DMS 273 treated with DMSO at 0.1 percent for 48 hours (cell line): ENCODE measurements at places on chromosomes 4 and X.
A peak's percentile ranks its signal among the peaks of the same experiment; 100 is the strongest.

GRCh38 chr4:88661739-88662138 is 35.9 kb downstream of the NAP1L5 start:
- no peak for DNase-seq

GRCh38 chrX:120000490-120001246 is 57.1 kb upstream of the NKAP start:
- no peak for DNase-seq

- DNase-seq = no peak
Observed at GRCh38 chr4:157372567-157372966, 152.0 kb downstream of the GRIA2 start.

- DNase-seq = no peak
Observed at GRCh38 chr4:142356801-142357200, 489.3 kb downstream of the INPP4B start.

GRCh38 chrX:639151-639550 is 8.6 kb downstream of the SHOX start:
- no peak for DNase-seq

GRCh38 chr4:164807611-164808010 is 53.7 kb downstream of the SMIM31 start:
- no peak for DNase-seq

DNA sequence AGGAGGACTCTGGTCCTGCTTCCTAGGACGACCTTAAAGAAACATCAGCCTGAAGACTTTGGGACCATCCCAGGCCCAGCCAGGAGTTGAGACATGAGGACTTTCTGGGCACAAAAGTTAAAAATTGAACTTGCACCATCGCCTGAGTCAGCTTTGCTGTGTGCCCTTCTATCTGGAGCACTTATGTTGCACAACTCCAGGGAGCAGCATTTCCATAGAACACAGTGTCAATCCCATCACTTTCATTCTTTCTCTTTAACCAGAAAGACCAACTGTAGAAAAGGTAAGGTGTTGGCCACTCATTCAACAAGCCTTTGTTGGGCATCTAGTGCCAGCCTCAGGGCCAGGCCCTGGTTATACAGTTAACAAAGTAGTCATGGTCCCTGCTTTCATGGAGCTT is 8.6 kb upstream of the CLDN24 start:
- DNase-seq = no peak

GRCh38 chrX:106901781-106902219 is 1.3 kb downstream of the RIPPLY1 start:
- no peak for DNase-seq

DNA sequence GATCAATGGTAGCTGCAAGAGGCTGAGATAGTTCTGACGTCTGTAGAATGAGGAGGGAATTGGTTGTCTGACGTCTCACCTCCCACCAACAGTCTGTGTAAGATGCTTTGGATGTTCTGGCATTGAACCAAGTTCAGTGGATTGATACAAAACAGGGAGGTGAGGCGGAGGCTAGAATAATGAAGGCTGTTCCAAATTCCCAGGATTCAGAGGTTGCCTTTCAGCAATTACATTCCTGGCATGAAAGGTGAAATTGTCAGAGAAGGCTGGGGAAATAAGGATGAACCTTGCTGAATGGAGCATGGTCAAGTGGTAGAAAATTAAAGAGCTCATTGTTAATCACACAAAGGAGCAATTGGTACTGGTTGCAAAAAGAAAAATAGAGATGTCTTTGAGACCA is 241.6 kb downstream of the FBXW7 start:
- no peak for DNase-seq

DNA sequence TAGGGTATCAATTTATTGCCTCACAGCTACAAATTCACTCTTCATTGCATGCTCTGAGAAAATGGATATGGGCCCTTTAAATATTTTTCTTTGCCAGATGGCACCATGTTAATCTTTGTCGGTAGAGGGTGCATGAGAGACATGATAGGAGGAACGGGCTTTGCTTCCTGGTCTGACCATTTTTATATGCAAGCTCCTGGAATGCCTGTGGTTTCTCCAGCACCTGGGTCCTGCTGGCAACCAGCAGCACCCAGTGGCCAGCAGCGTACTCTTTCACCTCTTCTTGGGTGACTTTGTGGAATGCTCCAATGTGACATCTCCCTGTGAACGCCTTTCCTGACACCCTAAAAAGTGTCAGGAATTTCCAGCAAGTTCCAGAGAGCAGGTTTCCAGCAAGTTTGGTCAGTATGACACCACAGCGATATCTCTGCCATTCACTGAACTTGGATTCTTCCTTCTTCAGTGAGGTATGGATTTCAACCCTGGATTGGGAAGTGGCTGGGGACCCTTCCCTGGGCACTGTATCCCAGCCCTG is 140.3 kb upstream of the PGRMC2 start:
- DNase-seq = peak; percentile 69

DNA sequence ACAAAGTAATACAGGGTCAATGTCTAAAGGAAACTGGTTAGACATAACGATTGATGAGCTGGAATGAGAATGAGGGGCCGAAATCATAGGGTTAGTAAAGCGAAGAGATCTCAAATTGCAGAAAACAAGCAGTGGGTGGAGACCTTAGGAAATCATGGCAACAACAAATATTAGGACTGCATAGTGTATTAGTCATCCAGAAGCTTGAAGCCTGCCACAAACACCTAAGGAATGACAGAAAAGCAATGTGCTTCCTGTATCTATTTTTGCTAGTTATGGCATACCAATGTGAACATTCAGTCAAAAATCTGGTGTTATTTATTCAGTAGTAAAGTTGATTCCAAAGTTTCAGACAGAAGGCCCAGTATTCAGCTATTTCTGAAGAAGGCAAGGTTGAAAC is 410.9 kb upstream of the CT83 start:
- no peak for DNase-seq

- no peak for DNase-seq
Observed at GRCh38 chrX:45070116-45071007, 130.3 kb downstream of the DIPK2B start.

DNA sequence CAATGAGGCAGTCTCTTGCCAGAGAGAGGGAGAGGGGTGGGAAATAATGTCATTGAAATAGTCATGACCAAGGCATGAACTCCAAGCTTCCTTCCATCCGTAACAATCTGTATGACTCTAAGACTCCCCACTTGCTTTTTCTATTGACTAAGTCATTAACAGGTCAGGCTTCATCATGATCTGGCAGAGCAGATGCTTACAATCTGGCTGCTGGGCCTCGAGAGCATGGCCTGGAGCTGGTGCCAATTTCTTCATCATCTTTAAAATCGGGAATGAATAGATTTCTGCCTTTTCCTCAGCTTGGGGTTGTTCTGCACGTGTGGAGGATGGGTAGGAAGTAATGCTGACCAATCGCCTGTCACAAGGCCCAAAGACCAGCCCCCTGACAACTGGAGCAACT is 280.6 kb upstream of the CLNK start:
- peak; percentile 44 for DNase-seq

DNA sequence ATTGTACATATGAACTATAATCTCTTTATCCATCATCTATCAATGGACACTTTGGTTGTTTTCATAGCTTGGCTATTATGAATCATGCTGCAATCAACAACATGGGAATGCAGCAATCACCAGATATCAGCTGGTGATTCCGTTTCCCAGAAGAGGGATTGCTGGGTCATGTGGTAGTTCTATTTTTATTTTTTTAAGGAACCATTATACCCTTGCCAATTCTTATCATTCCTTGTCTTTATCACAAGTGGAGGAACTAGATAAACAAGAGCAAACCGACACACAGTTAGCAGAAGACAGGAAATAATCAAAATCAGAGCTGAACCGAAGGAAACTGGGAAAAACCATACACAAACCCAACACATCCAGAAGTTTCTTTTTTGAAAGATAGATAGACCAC is 14.5 kb upstream of the LNX1 start:
- DNase-seq = no peak

- DNase-seq = no peak
Observed at GRCh38 chrX:39967348-39967747, 130.4 kb downstream of the BCOR start.

DNA sequence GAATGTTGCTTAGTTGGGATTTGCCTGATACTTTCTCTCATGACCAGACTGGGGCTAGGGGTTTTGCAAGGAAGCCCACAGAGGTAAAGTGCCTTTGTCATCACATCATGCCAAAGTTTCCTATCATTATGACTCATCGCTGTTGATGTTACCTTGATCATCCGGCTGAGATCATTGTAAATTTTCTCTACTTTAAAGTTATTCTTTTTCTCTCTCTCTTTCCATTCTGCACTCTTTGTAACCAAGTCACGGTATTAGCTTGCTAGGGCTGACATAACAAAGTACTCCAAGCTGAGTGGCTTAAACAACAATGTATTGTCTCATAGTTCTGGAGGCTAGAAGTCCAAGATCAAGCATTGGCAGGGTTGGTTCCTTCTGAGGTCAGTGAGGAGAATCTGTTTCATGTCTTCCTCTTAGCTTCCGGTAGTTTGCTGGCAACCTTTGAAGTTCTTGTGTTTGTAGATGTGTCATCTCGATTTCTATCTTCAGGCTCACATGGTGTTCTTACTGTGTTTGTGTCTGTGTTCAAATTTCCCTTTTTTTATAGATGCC is 113.0 kb downstream of the DTHD1 start:
- no peak for DNase-seq

DNA sequence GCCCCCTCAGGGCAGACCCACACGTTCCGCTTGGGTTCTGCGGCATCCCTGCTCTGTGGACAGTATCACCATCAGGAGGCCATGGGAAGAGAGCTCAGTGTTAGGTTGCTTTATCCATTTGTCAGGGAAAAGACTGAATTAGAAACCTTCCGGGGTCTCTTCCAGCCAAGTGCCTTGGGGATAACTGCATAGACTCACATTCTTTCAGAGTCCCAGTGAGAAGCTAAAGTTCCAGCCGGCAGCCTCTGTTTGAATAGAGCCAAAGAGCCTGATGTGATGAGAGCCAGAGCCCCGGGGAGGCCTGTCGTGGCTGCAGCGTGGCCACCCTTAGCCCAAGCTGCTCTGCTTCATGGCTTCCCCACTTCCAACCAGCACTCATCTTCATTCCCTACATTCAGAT is 85.2 kb downstream of the FHDC1 start:
- DNase-seq = no peak

GRCh38 chr4:67141586-67141985 is 403.7 kb downstream of the CENPC start:
- DNase-seq = no peak

- DNase-seq = peak; percentile 13
Observed at GRCh38 chrX:19372170-19372546, 28.4 kb downstream of the PDHA1 start.

- peak; percentile 3 for DNase-seq
Observed at GRCh38 chr4:90328558-90328957, 201.4 kb downstream of the CCSER1 start.

- no peak for DNase-seq
Observed at GRCh38 chrX:153777261-153778090, 3.4 kb upstream of the SRPK3 start.

DNA sequence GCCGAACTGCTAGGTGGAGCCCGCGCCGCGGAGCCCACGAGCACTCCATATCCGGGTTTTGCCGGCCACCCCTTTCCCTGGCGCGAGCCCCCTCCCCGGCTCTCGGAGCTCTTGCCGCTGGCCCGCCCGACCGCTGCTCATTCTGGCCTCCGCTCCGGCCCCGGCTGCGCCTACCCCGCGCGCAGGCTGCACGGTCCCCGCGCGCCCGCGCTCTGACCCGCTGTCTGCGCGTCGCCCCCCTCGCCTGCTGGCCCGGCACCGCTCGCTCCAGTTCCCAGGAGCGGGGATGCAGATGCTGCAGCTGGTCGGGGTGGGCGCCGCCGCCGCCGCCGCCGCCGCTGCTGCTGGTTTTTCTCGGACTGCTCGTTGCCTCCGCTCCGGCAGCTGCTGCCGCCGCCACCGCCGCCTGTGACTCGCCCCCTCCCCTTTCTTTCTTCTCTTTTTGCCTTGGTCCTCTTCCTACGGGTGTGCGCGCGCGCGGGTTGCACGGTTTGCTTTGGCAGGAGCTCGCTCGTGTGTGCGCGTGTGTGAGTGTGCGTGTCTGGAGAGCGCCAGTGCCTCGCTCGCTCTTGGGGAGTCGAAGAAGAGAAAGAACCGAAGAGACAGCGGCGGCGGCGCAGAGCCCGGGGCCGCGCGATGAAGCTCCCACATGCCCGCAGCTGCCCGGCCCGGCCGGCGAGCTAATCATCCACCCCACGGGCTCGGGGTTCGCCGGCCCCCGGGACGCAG is at the start of gene ADGRL3:
Gene ADGRL3 (plus strand): TSS at position 140 of the 729 bp plus-strand sequence.
- DNase-seq = peak; percentile 41

- DNase-seq = no peak
Observed at GRCh38 chr4:42359711-42360110, 37.6 kb upstream of the SHISA3 start.

DNA sequence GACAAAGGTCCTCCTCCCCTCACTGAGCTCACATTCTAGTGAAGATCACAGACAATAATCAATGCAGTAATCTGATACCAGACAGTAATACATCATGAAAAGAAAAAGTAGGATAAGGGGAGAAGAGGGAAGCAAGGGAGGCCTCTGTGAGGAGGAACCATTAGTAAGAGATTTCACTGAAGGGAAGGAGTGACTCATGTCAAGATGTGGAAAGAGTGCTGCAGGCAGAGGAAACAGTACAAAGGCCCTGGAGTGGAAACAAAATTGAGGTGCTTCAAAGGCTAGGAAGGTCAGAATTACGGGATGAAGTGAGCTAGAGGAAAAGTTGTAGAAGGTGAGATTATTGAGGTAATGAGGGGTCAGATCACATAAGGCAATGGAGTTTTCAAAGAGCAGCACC is 38.1 kb downstream of the LAMTOR3 start:
- DNase-seq = no peak

GRCh38 chr4:80229128-80229527 is 31.8 kb downstream of the PRDM8 start:
- no peak for DNase-seq
